NCI-H1436 treated with DMSO at 0.1 percent for 48 hours (cell line): ENCODE measurements at places on chromosomes 16 and 17.

GRCh38 chr16:65388592-65388991, 266.7 kb upstream of the CDH11 start:
- no peak for DNase-seq

- DNase-seq, result no peak
Observed at GRCh38 chr16:729768-730665, 3.1 kb downstream of the HAGHL start.

DNA sequence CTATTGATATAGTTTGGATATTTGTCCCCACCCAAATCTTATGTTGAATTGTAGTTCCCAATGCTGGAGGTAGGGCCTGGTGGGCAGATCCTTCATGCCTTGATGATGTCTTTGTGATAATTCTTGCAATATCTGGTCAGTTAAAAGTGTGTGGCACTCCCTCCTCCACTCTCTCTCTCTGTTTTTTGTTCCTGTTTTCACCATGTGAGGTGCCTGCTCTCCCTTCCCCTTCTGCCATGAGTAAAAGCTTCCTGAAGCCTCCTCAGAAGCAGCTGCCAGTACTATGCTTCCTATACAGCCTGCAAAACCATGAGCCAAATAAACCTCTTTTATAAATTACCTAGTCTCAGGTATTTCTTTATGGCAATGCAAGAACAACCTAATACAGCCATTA, 47.3 kb downstream of the TOM1L2 start:
- DNase-seq, result no peak

DNA sequence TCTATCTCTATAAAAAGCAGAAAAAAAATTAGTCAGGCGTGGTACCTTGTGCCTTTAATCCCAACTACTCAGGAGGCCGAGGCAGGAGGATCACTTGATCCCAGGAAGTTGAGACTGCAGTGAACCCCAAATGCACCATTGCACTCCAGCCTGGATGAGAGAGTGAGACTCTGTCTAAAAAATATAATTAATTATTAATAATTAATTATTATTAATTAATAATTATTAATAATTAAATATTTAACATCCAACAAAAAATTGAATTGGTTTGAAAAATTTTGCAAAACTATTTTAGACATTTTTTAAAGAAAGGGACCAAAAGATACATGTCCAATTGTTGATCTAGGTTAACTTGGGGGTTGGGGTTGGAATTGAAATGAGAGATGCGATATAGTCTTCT, 51.0 kb downstream of the MYH3 start:
- no peak for DNase-seq
